Chondrocyte (in vitro differentiated cells): ENCODE measurements at places on chromosomes 2 and 18. TPM values are rescaled to one million over a fixed set of nuclear protein-coding genes. Genes with fewer than 3 reads are reported as not detected.

DNA sequence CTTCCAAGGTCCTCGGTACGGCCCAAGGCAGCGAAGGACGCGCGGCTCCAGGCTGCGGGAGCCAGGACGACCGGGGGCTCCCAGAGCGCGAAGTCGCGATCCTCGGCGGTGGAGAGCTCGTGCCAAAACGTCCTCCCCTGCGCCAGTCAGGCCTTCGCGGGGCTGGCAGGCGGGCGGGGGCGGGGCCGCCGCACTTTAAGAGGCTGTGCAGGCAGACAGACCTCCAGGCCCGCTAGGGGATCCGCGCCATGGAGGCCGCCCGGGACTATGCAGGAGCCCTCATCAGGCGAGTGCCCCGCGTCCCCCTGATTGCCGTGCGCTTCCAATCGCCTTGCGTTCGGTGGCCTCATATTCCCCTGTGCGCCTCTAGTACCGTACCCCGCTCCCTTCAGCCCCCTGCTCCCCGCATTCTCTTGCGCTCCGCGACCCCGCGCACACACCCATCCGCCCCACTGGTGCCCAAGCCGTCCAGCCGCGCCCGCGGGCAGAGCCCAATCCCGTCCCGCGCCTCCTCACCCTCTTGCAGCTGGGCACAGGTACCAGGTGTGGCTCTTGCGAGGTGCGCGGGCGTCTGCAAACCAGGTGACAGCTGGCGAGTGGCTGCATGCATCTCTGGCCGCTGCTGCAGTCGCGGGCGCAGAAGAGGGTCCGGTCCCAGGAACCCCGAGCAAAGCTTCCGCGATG is at the start of gene CIDEA:
Gene CIDEA (plus strand): TSS at position 226 of the 684 bp plus-strand sequence. CDS start 23 bp downstream, at position 249.
- no peak for DNase-seq

DNA sequence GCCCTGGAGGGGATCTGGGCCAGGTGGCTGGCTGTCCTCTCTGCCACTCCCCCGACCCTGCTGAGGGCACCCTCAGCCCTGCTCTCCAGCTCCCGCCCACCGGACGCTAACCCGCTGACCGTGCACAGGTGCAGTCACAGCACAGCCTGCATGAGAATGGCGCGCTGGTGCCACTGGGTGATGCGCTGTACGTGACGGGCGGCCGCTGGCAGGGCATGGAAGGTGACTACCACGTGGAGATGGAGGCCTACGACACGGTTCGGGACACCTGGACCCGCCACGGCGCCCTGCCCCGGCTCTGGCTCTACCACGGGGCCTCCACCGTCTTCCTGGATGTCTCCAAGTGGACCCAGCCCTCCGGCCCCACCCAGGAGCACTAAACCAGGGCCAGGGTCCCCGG is 8.1 kb upstream of the ERFE start:
- no peak for DNase-seq

GRCh38 chr2:224309176-224309575 is 92.7 kb downstream of the FAM124B start:
- no peak for DNase-seq

- DNase-seq, result no peak
Measured at GRCh38 chr2:41892476-41892875, 155.3 kb upstream of the PKDCC start.

DNA sequence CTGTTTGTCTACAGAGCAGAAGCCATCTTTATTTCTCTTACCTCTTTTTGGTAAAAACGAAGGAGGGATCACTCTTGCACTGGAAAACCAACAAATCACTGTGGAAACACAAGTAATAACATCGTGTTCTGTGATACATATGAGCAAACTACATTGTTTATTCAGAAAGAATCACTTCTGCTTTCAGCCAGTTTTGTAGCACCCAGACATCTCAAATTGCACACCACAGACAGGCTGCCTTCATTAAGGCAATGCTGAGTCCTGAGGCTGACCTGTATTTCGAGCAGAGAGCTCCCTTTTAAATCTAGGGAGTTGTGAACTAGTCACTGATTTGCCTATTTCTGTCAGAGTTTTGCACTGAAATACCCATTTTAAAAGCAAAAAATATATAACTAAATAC is 1003.2 kb upstream of the FAM98A start:
- no peak for DNase-seq

GRCh38 chr2:153967248-153967973 is 95.7 kb downstream of the GALNT13 start:
- no peak for DNase-seq

The MAP3K19 gene
- total RNA-seq, result not detected in 3 replicates

GRCh38 chr2:8447610-8448221 is 234.1 kb upstream of the ID2 start:
- DNase-seq, result no peak

DNA sequence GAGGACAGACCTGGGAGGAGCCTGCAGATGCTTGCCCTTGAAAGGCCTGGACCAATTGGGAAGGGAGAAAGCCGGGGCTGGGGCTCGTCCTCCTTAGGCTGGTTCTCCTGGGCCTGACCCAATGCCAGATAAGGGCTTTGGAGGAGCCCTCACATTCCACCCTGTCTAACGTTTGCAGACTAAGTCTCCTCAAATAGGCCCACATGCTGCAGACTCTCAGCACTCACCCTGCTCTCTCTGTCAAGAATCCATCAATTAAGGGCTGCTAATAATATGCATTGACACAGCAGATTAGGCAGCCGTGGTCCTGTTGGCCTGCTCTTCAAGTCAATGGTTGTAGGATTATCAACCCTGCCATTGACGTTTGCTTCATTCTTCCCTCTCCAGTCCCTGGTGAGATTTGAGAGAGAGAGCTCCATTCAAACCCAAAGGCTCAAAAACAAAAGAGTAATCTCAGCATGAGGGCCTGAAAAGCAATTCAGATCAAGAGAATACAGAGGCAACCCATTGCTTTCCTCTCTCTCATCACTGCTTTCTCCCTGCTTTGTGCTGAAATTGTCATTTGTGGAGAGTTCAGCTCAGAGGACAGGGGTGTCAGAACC is 167.6 kb downstream of the INSIG2 start:
- no peak for DNase-seq

- DNase-seq, result peak; percentile 52
Measured at GRCh38 chr2:96546797-96547196, 10.2 kb downstream of the ARID5A start.

DNA sequence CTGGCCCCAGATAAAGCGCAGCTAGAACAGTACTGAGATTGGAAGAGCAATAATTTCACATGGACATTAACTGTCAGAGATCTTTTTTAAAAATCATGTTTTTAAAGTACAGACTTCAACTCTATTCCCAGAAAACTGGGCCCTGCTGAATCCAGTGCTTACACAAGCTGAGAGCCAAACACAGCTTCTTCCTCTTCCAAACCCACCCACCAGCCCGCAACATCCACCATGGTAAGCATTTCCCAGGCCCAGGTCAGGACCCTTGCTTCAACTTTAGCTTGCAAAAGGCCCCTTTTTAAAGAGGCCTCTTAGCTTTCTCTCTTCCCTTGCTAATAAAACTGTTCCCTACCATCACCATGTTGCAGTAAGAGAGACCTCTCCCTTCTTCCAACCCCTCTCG is 2.1 kb downstream of the AAK1 start:
- DNase-seq, result no peak

GRCh38 chr2:121086450-121086849 is 198.6 kb downstream of the TFCP2L1 start:
- DNase-seq, result no peak

The GIGYF2 gene
- 45.4 to 60.4 TPM (median 45.6 TPM) in 3 replicates for total RNA-seq

DNA sequence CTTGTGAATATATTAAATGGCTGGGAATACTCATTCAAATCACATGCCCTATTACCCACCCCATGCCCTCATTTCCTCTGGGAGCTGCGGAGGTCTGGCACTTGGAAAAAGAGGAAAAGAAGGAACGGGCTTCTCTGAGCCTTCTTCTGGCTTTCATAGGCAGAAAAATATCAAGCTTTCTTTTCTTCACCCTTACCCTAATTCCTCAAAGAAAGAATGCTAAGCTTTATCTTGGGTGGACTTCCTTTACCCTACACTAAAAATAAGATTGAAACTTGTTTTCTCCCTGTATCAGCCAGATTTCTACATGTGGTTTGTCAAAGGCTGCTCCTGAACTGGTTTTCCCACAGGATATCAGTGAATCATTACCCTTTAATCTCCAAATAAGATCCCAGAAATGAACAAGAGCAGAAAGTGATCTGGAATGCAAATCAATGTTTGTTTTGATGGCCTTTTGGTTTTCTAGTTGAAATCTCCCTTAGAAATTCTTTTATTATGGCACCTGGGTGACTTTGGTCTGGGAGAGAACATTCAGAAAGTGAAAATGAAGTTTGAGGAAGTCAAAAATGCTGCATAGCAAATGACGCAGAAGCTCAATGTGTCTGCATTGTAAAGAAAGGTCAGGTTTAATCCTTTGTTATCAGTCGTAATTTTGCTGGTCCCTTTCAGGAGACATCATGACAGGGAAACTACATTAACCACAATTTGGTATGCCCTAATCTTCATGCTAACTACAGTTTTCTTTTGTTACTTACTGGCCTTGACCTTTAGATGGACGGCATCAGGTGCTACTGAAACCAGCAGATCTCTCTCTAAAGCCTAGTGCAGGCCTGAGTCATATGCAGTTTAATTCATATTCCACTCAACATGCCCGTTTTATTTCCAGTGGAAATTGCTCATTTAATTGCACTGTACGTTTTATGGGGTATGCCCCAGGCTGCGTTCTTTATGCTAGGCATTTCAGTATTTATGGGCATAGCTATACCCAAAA is 46.6 kb upstream of the HNRNPA3 start:
- no peak for DNase-seq

GRCh38 chr2:120368086-120368485 is 22.1 kb downstream of the INHBB start:
- DNase-seq, result no peak

The POTEI gene
- total RNA-seq, result 0.07 to 1.2 TPM (median 1.0 TPM) in 3 replicates

- DNase-seq, result no peak
Measured at GRCh38 chr2:42239811-42240210, 70.7 kb downstream of the EML4 start.
